ENCODE measurements at places on chromosomes 1 and 21. TPM values are rescaled to one million over a fixed set of nuclear protein-coding genes. Genes with fewer than 3 reads are reported as not detected.

Gene BSND
- not detected for total RNA-seq

Gene DYNLT5
- total RNA-seq: 4.2 TPM

Gene OR2L3
- total RNA-seq: not detected

Gene C1orf185
- total RNA-seq: not detected

Gene CLDN8
- not detected for total RNA-seq

Gene OR2M4
- total RNA-seq: not detected

Gene KANK4
- not detected for total RNA-seq

Gene THEM5
- total RNA-seq: not detected

Gene RGS8
- total RNA-seq: not detected

Gene PGLYRP4
- not detected for total RNA-seq

Gene HP1BP3
- total RNA-seq: 317 TPM

Measured in epithelial cell of umbilical artery (primary cell).